ENCODE measurements at places on chromosomes 16 and 17.

GRCh38 chr16:77869997-77870813 is 81.8 kb downstream of the VAT1L start:
- DNase-seq = no peak

DNA sequence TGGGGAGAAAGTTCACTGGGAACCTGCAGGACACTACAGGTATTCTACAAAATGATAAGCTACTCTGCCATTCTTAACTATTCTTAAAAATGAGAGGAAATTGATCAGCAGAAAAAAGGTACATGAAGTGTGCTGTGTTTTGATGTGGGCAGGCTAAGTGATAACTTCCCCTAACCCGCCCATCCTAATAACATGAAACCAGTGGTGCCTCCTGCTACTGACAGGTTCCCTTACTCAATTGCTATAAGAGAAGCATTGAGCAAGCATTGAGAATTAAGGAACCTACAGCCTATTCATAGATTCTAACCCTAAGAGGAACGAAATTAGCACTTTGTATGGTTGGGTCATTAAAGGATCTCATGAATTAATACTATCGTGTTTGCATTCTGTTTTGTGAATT is 18.9 kb downstream of the XYLT1 start:
- DNase-seq = no peak

- DNase-seq = no peak
Measured at GRCh38 chr16:82993926-82994325, 367.2 kb downstream of the CDH13 start.

GRCh38 chr17:75308732-75309629 is 19.7 kb upstream of the SLC25A19 start:
- no peak for DNase-seq

DNA sequence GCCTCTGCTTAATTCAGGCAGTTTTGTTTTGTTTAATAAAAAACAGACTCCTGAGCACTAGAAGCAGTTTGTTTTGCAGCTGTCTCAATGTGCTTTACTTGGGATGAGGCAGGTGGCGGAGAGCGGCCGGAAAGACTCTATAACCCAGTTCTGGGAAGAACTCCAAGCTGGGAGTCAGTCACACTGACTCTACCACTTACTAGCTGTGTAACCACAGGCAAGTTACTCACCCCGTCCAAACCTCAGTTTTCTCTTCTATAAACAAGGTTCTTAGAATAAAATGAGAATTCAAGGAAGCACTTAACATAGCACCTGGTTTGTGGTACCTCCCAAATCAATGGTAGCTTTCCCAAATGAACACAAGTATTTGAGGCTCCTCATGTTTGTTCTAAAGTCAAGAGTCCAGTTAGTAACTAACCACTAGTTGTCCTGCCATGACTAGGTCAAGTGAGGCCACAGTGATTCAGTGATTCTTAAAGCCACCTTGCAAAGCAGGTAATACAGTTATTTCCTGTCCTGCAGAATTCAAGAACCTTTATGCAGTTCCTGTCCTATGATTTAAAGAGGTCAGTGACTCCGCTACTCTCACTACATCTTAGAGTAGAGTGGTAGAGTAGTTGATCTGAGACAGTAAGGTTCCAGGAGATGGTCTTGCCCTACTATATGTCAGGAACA is 2.7 kb downstream of the TXNDC17 start:
- peak; percentile 86 for DNase-seq

DNA sequence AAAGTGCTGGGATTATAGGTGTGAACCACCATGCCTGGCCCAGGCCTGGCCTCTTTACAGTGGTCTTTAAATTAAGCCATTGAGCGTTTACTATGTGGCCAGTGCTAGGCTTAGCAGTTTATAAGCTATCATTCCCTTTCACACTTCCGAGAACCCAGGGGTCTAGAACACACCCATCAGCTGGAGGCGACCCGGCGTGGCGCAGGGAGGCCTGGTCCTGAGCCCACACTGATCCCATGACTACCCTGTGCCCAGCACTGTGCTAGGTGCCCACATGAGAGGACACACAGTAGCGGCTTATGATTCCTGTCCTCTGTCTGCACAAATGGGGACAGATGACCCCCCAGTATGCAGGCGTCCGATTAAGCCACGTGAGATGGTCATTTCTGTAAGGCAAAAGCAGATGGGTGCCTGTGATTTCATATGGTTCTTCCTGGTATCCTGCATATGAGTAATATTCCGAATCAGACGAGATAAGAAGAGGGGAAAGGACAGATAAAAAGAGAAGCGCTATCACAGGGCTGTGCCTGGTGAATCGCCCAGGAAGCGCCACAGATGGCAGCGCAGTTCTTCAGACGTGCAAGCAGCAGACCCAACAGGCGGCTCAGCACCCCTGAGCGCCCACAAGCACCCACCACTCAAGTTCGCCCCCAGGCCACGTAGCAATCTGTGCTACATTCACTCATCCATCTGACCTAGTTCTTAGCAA is 5.3 kb downstream of the OSGIN1 start:
- DNase-seq = no peak

GRCh38 chr17:49738456-49739163 is 25.3 kb downstream of the FAM117A start:
- no peak for DNase-seq

DNA sequence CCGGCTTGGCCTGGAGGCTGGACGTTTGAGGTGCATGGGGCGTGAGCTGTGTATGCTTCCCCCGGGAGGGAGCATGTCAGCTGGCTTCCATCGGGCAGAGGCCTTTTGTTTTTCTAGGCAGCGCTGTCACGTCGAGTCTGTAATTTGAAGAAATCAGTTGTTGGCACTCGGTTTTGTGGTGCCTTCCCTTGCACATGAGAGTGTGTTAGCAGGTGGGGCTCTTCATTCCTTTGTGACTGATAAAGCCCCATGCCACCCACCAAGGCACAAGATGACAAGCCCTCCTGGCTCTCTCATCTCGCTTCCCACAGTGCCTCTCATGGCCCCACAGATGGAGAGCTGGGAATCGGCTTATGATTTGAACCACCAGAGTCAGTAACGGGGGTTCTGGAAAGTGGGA is 72.1 kb downstream of the BANP start:
- no peak for DNase-seq

- DNase-seq = no peak
Measured at GRCh38 chr16:11296706-11297491, 15.8 kb upstream of the PRM1 start.

DNA sequence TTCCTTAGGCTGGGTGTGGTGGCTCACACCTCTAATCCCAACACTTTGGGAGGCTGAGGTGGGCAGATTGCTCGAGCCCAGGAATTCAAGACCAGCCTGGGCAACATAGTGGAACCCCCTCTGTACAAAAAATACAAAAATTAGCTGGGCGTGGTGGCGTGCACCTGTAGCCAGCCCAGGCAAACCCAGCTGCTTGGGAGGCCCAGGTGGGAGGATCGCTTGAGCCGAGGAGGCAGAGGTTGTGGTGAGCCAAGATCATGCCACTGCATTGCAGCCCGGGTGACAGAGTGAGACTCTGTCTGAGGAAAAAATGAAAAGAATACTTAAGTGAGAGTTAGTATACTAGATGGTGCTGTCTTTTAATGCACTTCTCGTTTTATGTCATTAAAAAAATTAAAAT is 15.1 kb downstream of the PPM1D start:
- no peak for DNase-seq

DNA sequence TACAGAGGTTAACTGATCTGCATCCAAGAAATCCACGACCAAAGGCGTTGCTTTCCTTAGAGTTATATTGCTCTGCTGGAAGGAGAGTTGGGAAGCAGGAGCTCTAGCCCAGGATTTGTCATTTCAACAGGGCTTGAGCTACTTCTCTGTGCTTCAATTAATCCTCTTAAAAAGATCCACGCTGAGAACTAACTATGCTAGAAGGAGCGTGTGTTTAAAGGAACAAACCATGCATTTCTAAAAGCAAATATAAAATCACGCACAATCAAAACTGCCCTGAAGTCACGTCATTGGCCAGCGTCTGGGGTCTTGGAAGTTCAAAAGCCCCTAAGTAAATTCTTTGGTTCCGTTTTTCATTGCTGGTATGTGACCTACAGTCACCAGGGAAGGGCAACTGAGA is 1.1 kb downstream of the ARL6IP1 start:
- DNase-seq = peak; percentile 9
